Naive B cell (primary cell): ENCODE measurements at places on chromosomes 16 and 17. TPM values are rescaled to one million over a fixed set of nuclear protein-coding genes. Genes with fewer than 3 reads are reported as not detected.

DNA sequence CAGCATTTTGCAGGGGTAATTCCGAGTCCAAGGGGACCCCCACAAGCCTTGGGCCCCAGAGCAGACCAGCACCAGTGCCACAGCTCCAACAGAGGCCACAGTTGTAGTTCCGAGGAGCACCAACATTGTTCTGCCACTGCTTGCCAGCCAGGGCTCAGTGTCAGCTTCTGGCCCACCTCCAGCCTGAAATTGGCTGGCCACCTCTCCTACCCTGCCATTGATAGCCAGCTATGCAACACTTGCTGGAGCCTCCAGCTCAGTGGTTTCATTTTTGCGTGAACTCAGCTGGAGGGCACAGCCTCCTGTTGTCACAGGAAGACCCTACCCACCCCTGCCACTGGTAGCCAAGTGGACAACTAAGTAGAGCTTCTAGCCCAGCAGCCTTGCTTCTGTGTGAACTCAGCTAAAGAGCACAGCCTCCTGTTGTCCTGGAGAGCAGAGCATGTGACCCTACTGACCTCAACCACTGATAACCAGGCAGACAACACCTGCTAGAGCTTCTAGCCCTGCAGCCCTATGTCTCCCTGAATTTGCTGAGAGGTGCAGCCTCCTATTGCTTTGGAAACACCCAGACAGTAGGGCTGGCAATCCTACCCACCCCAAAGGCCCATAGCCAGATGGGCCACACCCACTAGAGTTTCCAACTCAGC, 24.9 kb downstream of the HYDIN start:
- H3K27me3 ChIP-seq, result peaks cover 54% of the 10 kb centered on the region
- DNase-seq, result no peak
- H3K4me3 ChIP-seq, result no peak overlapping the region
- no peak overlapping the region for H3K27ac ChIP-seq

- peaks cover 22% of the 10 kb centered on the region for H3K36me3 ChIP-seq
- no peaks in the 10 kb centered on the region for H3K4me1 ChIP-seq
- no peak overlapping the region for H3K4me3 ChIP-seq
- DNase-seq, result no peak
- no peak overlapping the region for H3K27ac ChIP-seq
Measured at GRCh38 chr17:59811209-59811608, 81.5 kb downstream of the TUBD1 start.

GRCh38 chr16:84751241-84751640, 51.4 kb downstream of the USP10 start:
- H3K4me3 ChIP-seq, result peak overlapping the region; percentile 65
- DNase-seq, result peak; percentile 51
- H3K36me3 ChIP-seq, result no peaks in the 10 kb centered on the region
- H3K27me3 ChIP-seq, result no peaks in the 10 kb centered on the region

Gene ASPA
- not detected for polyA plus RNA-seq

Gene CORO1A
- 1,132 TPM for polyA plus RNA-seq

Gene AKTIP
- 11.6 TPM for polyA plus RNA-seq
